NCI-H345 (cell line): ENCODE measurements at places on chromosomes 16 and 17.

GRCh38 chr16:83306961-83307593 is 500.7 kb upstream of the HSBP1 start:
- no peak for DNase-seq

- DNase-seq: no peak
Measured at GRCh38 chr16:75589306-75589705, 23.1 kb downstream of the GABARAPL2 start.

DNA sequence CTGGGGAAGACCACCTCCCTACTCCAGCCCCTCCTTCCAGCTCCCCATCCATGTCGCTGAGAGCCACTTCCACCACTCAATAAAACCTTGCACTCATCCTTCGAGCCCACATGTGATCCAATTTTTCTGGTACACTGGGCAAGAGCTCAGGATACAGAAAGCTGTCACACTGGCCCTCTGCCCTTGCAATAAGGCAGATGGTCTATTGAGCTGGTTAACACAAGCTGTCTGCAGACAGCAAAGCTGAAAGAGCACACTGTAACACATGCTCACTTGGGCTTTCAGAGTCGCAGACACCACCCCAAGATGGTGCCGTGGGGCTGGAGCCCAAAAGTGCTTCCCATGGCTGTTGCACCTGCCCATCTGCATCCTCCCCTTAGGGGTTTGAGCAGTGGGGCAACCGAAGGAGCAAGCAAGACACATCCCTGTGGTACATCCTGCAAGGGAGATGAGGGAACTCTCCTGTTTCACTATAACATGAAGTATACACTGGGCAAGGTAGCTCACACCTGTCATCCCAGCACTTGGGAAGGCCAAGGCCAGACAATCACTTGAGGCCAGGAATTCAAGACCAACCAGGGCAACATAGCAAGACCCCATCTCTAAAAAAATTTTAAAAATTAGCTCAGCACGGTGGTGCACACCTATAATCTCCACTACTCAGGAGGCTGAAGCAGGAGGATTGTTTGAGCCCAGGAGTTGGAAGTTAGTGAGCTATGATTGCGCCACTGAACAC is 52.8 kb upstream of the C17orf78 start:
- DNase-seq: no peak

GRCh38 chr17:59004338-59005111 is 102.2 kb downstream of the TRIM37 start:
- DNase-seq: peak; percentile 70

GRCh38 chr16:5058476-5058875 is 7.3 kb downstream of the C16orf89 start:
- DNase-seq: no peak

- peak; percentile 13 for DNase-seq
Measured at GRCh38 chr17:41705271-41705991, 6.7 kb upstream of the GAST start.

DNA sequence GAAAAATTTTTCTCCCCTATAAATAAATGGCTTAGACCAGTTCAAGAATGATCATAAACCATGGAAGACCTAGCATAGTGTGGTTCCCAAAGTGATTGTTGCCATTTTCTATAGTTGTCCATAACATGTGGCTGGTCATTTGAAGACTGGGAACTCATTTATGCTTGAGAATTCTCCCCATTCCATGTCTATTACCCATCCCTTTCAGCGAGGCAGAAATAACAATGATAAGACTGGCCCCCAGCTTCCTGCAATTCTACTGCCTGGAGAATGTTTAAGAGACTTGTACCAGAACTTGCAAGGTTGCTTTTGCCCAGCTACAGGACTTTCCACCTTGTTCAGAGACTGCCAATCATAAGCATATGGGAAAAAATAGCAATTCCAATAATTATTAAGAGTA is 146.5 kb upstream of the CDH11 start:
- DNase-seq: no peak
